Activated CD4-positive, alpha-beta T cell treated with anti-CD3 and anti-CD28 coated beads, Interleukin-2, Interleukin-4, amounts not matched to agents 100 ng/mL and 50 ng/mL, durations not matched to agents 16 hours and 8 hours (primary cell): ENCODE measurements at places on chromosomes 3 and 15.

GRCh38 chr3:172892158-172892557, 141.6 kb downstream of the ECT2 start:
- no peak for DNase-seq

DNA sequence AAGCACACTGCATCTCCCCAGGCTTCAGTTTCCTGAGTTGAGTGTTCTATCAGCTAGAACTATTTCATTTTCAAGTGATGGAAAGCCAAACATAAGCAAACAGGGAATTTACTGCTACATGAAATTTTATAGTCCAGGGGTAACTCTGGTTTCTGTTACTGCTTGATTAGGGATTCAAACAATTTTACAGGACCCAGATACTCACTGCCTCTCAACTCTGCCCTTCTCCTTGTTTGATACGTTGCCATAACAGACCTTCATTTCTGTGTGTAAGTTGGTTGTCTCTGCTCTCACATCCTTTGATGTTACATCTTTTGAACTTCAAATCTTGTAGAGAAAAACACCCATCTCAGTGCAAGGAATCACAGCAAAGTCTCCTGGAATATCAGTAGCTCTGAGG, 572.7 kb downstream of the UNC13C start:
- DNase-seq: no peak

GRCh38 chr15:27214961-27215360, 244.0 kb downstream of the GABRG3 start:
- DNase-seq: no peak

DNA sequence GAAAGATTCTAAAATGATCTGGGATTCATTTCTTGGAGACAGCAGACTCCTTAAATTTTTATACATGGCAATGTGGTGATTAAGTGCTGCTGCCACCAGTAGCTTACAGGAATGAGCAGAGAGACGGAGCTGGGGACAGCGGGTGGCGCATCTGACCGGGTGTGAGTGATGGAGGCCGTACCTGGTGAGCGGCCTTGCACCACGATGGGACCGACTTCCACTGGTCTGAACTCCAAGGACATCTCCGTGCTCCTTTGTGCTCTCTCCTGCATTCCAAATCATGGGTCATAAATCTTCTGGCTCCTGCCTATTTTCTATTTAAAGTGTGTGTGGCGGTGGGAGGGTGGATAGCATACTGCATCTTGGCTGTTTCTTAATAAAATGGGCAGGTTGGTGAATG, 262.6 kb downstream of the ABHD5 start:
- no peak for DNase-seq

GRCh38 chr3:171673951-171674350, 136.3 kb downstream of the PLD1 start:
- DNase-seq: no peak

DNA sequence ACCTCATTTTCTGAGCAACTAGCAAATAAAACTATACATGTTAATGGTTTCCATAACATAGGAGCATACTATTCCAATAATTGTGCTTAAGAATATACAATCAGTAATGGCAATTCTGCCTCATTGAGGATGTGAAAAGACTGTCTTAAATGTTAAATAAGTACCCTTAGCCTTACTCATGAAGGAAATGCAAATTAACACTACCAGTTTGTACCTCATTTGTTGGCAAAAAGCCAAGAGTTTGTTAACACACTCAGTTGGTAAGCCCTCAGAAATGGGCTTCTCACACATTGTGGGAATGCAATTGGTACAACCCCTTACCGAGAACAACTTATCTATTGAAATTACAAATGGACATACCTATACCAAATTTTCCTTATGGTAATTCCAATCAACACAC, 9.2 kb upstream of the STT3B start:
- no peak for DNase-seq

GRCh38 chr3:178536211-178537079, at the start of gene KCNMB2:
Gene KCNMB2 (plus strand): TSS chr3:178536436.
- no peak for DNase-seq

GRCh38 chr3:115208066-115208750, 61.1 kb upstream of the ZBTB20 start:
- DNase-seq: no peak

- DNase-seq: no peak
Observed at GRCh38 chr3:55243678-55244077, 243.4 kb downstream of the WNT5A start.

DNA sequence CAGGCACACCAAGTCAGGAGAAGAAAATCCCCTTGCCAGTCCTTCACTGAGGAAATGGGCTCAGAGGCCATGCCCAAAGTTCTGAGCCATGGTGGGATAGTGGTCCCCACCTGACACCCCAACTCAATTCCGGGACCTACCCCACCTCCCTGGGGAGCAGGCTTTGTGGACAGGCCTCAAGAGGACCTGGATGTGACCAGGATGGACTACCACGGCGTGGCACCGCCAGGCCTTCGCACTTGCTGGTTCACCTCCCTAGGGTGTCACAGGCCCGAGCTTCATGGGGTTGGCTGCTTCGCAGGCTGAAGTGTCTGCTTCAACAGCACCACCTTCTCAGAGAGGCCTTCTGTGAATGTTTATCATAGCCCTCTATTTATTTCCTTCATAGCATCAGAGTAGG, 31.7 kb downstream of the POC1A start:
- no peak for DNase-seq

- DNase-seq: no peak
Observed at GRCh38 chr3:40847551-40847992, 322.8 kb downstream of the ZNF621 start.

- no peak for DNase-seq
Observed at GRCh38 chr15:63274427-63274826, 3.0 kb upstream of the APH1B start.

DNA sequence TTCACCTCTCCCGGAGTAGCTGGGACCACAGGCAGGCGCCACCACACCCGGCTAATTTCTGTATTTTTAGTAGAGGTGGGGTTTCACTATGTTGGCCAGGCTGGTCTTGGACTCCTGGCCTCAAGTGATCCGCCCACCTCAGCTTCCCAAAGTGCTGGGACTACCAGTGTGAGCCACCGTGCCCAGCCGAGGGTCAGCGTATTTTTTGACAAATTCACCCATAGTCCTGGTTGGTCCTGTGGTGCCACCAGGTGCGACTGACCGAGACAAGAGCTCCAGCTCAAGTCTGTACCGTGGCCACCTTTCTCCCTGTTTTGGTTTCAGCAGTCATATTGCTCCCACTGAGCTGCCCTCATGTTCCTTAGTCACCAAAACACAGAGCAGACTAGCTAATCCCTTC, 8.8 kb downstream of the SLC51A start:
- DNase-seq: no peak

GRCh38 chr3:29497282-29497681, 216.4 kb downstream of the RBMS3 start:
- no peak for DNase-seq

- DNase-seq: no peak
Observed at GRCh38 chr15:77282333-77282732, 137.6 kb downstream of the PEAK1 start.

GRCh38 chr15:55758580-55758986, 15.6 kb upstream of the PRTG start:
- DNase-seq: no peak

DNA sequence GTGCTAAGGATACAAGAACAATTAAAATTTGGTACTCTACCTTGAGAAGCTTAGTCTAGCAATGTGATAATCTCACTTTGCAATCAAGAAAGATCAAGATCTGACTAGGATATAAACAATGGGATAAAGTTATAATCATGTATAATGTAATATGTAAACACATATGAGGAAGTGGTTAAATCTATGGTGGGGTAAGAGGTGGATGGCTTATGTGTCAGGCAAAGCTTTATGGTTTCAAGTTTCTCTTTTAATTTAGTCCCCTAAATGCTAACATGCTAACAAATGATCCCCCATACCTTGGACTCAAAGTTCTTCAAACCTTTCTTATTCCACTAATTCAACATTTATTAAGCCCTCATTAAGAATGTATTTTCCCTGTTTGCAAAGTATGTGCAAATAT, 2.5 kb downstream of the RSL24D1 start:
- no peak for DNase-seq

DNA sequence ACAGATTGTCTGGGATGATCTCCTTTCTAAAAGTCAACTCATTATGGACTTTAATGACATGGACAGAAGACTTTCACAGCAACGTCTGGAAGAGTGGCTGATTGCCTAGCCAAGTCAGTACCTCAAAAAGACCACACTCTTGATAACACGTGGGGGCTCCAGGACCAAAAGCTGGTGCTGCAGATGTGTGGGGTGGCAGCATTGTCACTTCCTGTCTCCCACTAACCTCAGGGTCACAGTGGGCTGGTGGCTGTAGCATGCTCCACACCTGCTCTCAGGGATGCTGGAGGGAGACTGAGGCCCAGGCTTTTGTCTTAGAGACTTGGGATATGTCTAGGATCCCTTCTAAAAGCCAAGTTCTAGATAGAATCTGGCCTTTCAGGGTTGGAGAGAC, 118.1 kb downstream of the APBA2 start:
- no peak for DNase-seq

DNA sequence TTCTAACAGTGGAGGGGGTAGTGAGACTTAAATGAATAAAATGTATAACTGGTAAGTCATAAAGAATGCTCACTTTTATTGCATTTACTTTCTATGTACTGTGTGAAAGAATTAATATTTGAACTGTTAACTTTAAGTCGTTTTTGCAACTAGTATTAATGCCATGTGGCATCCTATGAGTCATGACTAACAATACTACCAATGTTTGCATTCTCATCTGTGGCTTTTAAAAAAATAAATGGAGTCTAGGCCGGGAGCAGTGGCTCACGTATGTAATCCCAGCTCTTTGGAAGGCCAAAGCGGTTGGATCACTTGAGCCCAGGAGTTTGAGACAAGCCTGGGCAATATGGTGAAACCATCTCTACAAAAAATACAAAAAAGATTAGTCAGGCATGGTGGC, 5.2 kb downstream of the C3orf49 start:
- no peak for DNase-seq

- DNase-seq: no peak
Observed at GRCh38 chr3:127368186-127369032, 80.6 kb upstream of the PRR20G start.

GRCh38 chr15:63922261-63922904, 88.6 kb upstream of the HERC1 start:
- no peak for DNase-seq

GRCh38 chr3:172102883-172103310, 63.5 kb downstream of the FNDC3B start:
- no peak for DNase-seq

DNA sequence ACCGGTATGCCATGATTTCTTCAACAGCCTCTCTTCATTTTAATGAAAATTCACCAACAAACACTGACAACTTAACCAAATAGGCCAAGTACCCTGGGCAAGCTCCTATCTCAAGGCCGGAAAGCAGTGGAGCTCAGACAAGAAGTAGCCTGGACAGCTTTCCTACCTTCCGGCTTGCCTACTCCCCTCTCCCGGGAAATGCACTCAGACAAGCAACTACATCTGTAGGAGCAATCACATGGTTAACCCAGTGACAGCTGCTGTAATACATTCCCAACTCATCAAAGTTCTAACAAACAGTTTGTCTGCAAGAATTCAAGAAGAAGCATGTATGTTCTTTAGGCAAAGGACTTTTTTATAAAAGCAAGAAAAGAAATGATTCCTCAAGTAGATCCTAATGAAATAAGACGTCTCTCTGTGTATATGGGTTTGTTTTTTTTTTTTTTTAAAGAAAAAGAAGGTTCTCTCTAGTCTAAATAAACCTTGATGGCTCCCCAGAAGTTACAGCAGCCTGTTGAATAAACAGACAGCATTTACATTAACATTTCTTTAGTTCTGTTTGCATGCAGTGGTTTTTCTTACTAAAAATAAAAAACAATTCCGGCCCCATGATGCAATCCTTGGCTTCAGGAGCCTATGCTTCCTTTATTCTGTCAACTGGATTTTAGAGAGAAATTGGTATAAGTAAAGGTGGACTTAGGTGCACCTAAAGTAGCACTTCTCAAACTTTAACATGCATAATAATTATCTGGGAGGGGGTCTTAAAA, 278.7 kb downstream of the NEK10 start:
- DNase-seq: no peak

DNA sequence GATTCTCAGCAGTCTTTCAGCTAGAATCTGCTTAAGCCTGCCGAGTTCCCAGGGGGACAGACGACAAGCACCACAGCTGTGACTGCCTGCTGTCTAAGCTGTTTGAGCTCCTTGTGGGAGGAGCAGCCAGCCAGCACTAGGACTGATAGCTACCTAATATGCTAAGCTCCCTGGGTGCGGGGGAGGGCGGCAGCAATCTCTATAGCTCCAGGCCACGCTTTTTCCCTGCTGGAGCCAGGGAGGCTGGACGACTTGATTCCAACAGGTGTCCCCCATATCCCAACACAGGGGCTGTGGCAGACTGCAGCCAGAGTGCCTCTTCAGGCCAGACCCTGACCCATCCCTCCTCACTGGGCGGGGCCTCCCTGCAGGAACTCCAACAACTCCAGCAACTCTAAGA, 134.1 kb upstream of the ARPP21 start:
- no peak for DNase-seq
